Retinal pigment epithelial cell (primary cell): ENCODE measurements at places on chromosomes 7 and 10.

DNA sequence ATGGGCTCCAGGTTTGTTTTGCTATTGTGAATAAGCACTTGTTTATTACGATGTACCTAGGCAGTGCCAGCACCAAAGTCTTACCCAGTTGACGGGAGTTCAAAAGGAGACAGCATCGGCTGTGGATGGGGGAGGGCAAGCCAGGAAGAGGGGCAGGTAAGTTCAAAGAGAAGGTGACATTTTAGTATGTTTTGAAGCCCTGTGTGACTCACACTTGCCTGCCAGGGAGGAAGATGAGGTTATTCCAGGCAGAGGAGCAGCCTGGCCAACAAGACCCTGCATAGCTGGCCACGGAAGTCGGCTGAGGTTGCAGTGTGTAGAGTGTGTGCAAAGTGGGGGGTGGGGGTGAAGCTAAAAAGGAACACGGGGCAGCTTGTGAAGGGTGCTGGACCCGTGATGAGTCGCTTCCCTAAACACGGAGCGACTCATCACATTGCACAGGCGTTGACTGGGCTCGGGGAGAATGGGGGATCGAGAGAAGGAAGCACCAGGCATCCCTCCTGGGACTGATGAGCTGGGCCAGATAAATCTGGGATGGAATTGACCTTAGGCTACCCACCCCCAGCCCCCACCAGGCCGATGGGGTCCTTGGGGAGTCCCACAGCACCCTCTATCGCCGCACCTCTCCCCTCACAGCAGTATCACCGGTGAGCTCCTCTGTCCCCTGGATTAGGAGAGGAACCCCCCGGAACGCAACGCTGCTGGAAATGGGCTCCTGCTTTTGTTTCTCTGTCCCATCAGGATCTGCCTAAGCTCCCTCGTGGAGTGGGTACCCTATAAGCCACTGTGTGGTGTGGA lies 97.9 kb upstream of the IKZF1 start:
- DNase-seq: no peak

- no peak for DNase-seq
Measured at GRCh38 chr7:137669706-137670105, 177.1 kb downstream of the DGKI start.

GRCh38 chr10:121043124-121043849 lies 192.1 kb downstream of the WDR11 start:
- no peak for DNase-seq

- DNase-seq: no peak
Measured at GRCh38 chr7:22425361-22425760, 68.4 kb upstream of the RAPGEF5 start.

- DNase-seq: peak; percentile 55
Measured at GRCh38 chr10:5291501-5292195, 73.1 kb upstream of the UCN3 start.

DNA sequence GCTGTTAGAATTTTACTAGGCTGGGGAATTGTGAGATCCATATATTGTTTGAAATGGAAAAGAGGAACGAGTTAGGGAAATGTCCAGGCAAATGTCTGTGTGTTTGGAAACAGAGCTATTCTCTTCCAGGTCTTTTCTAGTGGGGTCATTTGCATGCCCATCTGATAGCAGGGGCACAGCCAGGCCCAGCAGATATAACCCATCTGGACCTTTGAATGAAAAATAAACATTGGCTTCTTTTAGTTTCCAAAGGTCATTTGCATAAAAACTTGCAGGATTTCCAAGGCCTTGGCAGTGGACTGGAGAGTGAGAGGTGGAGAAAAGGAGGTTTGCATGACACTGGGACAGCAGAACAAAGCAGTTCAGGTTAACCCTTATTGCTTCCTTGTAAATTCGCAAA lies 188.0 kb upstream of the GPR26 start:
- DNase-seq: no peak

GRCh38 chr7:135183478-135183877 lies 13.0 kb upstream of the CYREN start:
- no peak for DNase-seq
